ENCODE measurements at places on chromosomes 7 and 10.

- no peak for DNase-seq
Observed at GRCh38 chr10:7551950-7552716, 114.6 kb downstream of the ITIH5 start.

GRCh38 chr7:40755438-40755837, 620.6 kb downstream of the SUGCT start:
- DNase-seq: no peak

DNA sequence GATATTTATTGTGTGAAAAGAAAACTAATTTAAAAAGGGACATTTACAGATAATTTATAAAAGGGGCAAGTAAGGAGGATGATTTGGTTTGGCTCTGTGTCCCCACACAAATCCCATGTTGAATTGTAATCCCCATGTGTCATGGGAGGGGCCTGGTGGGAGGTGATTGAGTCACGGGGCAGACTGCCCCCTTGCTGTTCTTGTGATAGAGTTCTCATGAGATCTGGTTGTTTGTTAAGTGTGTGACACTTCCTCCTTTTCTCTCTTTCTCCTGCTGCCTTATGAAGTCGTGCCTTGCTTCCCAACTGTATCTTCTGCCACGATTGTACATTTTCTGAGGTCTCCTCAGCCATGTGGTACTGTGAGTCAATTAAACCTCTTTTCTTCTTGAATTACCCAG, 171.0 kb upstream of the SEMA3E start:
- DNase-seq: no peak

DNA sequence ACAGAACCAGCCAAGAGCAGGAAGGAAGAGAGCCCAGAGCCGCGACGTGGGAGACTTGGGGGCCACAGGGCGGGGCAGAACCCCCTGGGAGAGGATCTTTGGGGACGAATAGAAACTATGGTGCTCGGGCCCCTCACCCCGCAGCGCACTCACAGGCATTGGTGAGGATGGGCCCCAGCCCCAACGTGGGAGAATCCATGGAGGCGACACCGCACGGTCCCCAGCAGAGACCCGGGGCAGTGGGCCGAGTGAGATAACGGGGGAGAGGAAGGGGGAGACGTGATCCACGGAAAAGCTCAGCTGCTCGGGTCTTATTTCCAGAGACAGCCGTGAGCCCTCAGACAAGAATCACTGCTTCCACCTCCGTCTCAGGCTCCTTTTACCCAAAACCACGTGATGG, 222.4 kb downstream of the TCERG1L start:
- no peak for DNase-seq

DNA sequence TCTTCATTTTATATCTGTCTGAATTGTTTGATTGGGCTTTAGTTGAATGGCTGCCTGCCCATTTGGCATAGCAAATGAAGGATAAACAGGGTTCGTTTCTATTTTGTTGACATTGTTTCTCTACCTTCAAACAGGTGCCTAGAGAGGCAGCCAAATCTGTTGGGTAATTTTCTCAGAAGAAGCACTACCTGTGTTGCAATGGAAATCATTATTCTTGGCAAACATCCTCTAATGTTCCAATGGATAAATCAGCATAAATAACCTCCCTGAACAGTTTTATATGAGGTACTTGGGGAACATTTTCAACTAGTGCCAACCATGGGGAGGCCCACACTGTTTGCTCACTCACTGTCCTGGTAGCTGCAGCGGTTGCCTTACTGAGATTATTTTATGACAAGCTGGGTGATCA, 64.4 kb upstream of the PLPP4 start:
- no peak for DNase-seq

DNA sequence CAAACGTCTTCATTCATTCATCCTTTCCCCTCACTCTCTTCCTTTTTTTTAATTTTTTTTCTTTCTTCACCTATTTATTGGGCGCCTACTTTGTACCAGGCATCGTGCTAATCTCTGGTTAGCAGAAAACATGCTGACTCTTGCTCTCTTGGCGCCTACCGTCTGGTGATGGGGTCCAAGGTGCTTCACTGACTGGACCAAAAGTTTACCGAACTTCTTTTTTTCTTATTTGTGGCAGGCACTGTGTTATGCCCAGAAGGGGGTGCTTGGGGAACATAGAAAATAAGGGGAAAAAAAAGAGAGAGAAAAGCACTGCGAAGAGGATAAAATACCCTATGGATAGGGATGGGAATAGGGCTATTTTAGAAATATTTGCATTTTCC, 505 bp upstream of the FAM204A start:
- no peak for DNase-seq

GRCh38 chr10:10421071-10421470, 596.6 kb upstream of the CELF2 start:
- DNase-seq: no peak

- no peak for DNase-seq
Observed at GRCh38 chr7:133293384-133294160, 40.7 kb downstream of the EXOC4 start.

- DNase-seq: peak; percentile 6
Observed at GRCh38 chr7:16078076-16078952, 343.0 kb downstream of the CRPPA start.

- DNase-seq: no peak
Observed at GRCh38 chr7:50761713-50762112, 21.0 kb downstream of the GRB10 start.

DNA sequence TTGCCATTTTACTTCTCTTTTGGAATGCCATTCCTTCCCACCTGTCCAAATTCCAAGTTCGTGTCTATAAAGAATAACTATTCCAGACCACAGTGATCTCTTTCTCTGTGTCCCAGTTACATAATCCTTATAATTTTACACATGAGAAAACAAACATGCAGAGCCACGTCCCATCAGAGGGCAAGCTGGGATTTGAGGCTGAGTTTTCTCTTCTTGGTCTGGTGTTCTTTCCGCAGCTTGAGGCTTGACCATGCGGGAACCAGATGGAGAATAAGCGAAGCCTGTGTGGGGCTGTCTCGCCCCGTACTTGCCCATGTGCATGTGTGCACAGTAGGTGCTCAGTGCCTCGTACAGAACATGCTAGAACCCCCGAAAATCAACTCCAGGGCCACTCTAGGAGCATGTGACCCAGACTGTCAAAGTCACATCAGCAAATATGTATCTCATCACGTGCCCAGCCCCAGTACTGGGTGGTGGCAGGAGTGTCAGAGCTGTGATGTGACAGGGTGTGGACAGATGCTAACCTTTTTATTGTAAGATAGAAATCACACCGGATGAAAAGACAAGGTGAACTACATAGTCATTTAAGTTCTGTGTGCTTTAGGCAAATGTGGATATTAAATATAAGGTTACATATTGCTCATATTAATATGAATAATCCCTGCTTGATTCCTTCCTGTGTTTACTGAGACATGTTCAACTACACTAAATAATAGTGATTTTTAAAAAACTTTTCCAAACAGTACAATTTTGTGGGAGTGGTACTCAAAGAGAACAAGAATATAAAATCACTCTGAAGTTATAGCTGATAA, 3.2 kb downstream of the INSIG1 start:
- no peak for DNase-seq

DNA sequence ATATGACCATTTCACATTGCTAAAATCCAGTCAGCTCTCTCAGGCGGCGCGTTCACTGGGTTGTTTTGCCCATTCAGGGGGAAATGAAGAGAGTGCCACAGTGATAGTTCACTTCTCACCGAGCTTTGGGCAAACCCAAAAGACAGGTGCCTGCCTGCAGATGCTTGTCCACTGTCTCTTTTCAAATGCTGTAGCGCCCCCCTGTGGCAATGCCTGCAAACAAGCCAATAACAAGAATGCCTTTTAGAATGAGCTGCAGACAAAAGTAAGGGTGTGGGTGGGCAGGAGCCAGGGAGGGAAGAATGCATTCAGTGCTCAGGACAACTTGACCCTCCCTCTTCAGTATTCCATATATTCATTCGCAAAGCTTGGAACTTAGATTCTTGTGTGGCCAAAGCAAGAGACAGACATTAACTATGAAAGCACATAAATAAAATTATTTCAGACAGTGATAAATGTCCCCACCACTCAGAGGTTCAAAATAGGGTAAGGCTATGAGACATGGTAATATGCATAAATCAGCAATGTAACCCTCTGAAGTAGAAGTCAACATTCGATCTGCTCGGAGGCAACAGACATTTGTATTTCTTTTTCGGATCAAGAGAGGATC, 86.9 kb downstream of the JAZF1 start:
- peak; percentile 62 for DNase-seq

DNA sequence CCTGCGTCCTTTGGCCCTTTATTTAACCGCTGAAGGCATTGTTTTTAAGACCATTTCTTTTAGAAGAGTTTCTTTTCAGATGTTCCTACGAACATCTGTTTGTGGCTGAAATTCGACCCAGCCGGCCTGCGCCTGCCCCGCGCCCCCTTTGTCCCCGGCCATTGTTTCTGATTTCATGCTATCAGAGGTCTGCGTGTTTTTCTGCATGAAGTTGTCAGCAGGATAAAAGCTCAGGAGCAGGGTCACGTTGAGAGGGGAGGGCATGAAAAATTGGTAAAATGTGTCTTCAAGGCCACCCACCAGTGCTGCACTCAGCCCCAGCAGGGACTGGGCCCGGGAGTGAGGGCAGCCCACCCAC, 43.1 kb downstream of the NKX6-2 start:
- no peak for DNase-seq

GRCh38 chr10:103712146-103712545, 143.2 kb downstream of the SH3PXD2A start:
- no peak for DNase-seq
